ENCODE measurements at places on chromosomes 1 and 21.

GRCh38 chr1:48790397-48790796 is 13.7 kb upstream of the BEND5 start:
- DNase-seq: no peak

DNA sequence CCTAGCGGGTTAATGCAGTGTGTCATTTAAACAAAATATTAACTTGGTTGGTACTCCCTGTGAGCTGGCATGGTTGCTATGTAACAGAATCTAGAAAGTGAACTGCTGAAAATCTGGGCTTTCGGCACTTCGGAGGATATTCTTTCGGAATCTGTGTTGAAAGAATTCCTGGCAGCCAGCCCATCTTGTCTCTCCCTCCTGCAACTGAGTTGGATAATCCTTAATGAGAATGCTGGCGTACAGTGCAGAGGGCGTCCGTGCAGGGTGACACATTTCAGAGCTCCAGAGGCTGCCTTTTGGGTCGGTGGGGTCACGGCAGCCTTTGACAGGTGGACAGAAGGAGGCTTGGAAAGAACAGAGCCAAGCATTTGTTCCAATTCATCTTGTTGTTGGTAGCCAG is 3.7 kb downstream of the KAZN start:
- no peak for DNase-seq

GRCh38 chr1:116743535-116743934 is 10.7 kb upstream of the CD2 start:
- DNase-seq: no peak

- DNase-seq: peak; percentile 52
These were observed 5.5 kb upstream of the PRKCZ start for GRCh38 chr1:2044510-2045319.

DNA sequence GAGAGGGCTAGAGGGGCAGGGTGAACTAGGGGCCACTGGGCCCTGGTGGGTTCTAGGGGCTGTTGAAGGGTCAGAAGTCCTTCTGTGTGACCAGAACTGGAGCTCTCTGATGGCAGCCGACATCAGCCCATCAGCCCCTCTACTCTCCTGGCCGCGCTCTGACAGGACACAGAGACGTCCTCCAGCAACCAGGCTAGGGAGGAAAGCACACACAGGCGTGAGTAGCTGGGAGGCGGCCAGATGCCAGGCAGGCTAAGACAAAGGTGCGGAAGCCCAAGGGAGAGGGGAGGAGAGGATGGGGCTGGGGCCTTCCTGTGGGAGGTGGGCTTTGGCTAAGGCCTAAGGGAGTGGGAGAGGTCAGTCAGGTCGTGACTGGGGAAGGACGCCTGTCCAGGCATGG is 50.8 kb downstream of the OLFML2B start:
- DNase-seq: no peak

GRCh38 chr1:22387919-22388580 is 63.6 kb upstream of the ZBTB40 start:
- peak; percentile 29 for DNase-seq
